ENCODE measurements at places on chromosomes 12 and 14.

GRCh38 chr12:12704593-12705230 is 8.7 kb upstream of the GPR19 start:
- DNase-seq = peak; percentile 86

DNA sequence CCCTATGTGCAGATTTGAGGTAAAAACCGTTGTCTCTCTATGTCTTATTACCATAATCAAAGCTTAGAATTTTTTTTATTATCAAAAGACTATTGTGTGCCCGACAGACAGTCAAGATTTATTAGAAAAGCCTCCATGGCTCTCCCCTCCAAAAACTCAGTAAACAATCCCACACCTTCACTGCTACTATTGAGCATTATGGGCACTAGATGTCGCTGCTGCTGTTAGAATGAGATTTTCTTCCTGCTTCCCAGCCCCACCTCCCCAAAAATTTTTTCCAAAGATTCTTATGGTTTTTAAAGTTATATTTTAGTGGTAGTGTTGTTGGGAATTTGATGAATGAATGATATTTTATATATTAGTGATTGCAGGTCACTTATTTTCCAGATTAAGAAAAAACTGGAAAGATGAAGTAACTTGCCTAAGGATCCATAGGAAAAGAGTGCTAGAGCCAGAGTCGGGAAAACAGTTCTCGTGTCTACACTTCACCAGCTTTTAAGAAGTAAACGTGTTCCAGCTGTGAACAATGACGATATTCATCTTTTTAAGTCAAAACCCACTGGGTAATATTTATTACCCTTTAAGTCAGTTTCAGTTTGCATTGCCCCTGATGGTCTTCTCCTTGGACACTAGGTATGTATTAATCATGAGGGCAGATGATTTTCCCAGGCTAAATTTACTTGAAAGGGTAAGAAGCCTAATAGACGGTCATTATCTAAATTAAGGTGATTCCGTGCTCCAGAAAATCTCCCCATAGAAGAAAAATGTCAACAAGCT is 12.2 kb upstream of the FOXG1 start:
- no peak for DNase-seq

- DNase-seq = no peak
Observed at GRCh38 chr14:47327336-47327735, 348.1 kb downstream of the MDGA2 start.

DNA sequence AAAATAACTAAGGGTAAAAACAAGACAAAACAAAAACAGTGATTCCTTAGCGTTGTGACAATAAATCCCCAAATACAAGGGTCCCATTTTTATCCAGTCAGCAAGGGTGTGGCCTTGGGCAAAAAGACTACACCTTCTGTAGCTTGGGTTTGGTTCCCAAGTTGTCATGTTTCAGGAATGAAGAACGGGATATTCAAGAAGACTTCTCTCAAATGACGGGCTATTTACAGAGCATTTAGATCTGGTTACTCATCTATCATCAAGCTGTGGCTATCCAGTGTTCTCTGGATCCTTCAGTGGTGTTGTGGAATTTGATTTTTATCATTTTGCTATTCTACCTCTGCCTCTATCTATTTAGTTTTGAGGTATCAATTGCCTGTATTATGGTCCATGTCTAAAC is 219.7 kb downstream of the SLC25A21 start:
- no peak for DNase-seq

GRCh38 chr12:58728397-58728796 is 191.9 kb downstream of the LRIG3 start:
- DNase-seq = no peak

DNA sequence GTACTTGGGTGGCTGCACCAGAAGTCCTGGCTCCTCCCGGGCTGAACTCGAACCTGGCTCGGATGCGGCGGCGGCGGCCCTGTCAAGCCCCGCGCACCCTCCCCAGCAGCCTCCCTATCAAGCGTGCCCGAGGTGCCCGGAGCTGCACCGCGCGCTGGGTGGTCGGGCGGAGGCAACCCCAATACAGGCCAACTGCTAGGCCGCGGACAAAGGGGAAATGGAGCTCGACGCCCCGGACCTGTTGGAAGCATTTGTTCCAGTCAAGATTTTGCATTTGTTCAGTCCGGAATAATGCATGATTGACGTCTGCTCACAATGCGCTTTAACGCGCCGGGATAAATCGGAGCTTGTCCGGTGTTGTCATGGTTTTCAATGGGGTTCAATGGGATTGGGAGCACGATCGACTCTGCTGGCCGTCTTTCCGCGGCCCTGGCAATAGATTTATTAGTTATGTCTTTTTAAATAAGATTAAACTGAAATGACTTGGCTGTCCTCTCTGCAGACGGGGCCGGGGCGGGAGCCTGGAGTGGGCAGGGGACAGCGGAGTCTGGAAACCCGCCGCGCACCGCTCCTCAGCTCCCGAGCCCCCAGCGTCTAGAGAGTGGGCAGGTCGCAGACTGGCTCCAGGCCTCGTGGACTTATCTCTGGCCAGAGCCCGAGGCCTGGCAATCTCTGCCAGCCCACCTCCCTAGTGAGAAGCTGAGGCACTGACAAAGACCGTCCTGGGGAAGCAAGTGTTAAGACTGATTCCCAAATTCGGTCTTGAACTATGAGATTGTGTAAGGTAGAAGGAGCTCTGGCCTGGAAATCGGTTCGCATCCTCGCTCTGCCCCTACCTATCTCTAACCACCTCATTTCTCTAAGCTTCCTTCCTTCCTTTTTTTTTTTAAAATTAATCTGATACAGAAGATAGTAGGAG is 1.7 kb upstream of the NKX2-8 start:
- no peak for DNase-seq

- DNase-seq = no peak
Observed at GRCh38 chr12:52050758-52051541, at the start of gene NR4A1. Gene NR4A1, plus strand, starts transcription at chr12:52051442. Its CDS starts 2,887 bp downstream, at chr12:52054329.

GRCh38 chr14:64117671-64118402 is 176.3 kb downstream of the ESR2 start:
- no peak for DNase-seq

- no peak for DNase-seq
Observed at GRCh38 chr12:91894911-91895310, 250.7 kb downstream of the BTG1 start.

DNA sequence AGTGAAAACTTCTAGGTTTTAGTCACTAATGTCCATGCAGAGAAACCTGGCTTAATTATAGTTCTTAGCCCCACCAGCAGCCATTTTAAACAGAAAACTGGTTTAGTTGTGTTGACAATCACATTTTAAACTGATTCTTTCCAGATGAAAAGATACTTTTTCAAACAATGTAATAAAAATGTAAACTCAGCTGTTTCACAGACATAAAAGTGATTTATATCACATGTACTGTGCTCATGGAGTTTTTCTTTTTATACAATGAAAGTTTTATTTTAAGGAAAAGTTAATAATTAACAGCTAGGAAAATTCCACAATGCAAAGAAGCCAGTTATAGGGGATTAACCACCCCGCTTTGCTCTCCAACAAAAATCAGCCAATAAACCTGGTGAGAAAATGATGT is 129.7 kb downstream of the PAX9 start:
- no peak for DNase-seq

DNA sequence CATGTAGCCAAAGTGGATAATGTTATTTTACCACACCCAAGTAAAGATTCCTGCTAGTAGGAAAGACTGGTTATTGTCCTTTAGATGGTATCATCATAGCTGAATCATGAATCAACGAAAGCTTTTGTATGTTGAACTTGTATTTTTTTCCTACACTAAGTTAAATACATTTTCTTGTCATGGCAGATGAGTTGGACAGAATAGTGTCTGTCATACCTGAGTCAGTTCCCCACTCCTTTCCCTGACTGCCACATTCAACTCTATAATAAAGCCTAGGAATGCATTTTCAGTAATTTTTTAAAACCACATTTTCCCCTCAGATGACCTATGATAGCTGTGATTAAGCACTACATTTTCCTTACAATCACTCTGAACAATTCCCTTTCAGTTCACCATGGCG is 9.3 kb upstream of the PTHLH start:
- no peak for DNase-seq

- no peak for DNase-seq
Observed at GRCh38 chr14:34522496-34522895, 17.0 kb downstream of the EAPP start.

- DNase-seq = no peak
Observed at GRCh38 chr12:51320695-51321320, 3.2 kb downstream of the BIN2 start.
